ENCODE measurements at places on chromosomes 4 and X.

- no peak for DNase-seq
Observed at GRCh38 chr4:113272523-113272922, 223.1 kb downstream of the ANK2 start.

DNA sequence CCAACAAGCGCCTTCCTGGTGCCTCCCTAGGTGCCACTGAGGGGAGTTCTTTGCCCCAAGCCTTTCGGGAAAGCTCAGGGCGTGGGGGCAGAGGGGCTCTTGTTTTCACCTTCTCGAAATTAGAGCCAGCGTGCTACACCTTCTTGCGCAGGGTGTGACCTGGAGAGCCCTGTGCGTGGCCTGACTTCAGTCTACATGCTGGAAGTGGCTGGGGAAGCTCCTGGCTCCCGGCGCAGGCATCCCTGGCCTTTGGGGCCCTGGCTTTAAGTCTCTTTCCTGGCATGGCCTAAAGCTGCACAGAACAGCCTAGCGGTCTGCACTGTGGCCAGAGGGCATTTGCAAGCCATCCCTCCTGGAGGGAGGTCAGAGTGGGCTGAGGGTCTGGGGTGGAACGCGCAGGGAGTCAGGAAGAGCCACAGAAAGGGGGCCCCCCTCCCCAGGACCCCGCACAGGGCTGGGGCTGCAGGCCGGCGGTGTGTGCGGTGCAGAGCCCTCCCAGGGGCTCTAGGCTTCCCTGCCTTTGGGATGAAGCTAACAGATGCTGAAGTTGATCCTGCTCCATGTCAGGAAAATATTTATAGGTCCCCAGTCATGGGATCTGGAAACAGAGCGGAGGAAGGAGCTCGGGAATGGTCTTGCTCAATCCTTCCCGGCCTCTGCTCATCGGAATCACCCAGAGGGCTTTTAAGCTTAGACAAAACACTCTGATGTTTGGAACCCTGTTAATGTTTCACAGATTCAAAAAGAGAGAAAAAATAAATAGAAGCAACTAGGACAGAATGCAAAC is 781 bp upstream of the SPON2 start:
- no peak for DNase-seq

DNA sequence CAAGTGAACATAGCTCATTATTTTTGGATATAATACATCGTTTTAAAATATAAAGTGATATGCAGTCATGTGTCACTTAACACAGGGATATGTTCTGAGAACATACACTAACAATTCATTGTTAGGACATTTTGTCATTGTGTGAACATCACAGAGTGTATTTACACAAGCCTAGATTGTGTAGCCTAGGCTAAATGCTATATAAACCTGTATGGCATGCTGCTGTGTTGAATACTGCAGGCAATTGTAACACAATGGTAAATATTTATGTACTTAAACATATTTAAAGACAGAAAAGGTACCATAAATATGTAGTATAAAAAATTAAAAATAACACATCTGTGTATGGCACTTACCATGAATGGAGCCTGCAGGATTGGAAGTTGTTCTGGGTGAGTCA is 44.9 kb upstream of the GPRIN3 start:
- no peak for DNase-seq

DNA sequence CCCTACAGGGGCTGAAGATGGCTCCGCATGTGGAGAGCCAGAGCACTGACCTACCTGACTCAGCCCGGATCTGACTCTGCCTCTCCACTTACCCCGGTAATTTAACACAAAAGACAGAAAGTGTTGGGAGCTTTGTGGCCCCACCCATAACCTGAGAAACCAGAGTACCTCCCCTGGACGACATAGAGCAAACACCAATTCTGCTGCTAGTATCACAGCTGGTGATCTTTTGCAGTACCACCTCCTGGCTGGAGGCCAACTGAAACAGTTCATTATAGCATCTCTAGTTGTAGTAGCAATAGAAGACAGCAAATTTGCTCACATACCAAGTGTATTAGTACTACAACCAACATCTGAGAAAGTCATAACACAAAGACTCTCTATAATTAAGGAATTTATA is 443.9 kb downstream of the KLHL4 start:
- DNase-seq, result no peak

DNA sequence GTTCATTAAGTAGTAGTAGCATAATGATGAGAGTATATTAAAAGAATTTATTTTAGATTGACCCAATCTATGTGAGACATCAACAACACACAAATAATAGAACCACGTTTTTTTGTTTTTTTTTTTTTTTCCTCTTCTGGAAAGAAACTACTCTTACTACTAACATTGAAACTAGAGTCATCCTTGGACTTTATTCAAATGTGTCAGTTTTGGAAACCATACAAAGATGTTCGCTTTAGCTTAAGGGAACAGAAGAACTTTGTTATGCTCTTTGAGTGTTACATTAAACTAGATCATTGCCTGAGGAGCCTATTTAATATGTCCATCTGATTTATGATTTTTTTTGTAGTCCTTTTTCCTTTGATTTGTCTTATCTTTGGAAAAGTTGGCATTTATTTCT is 166.7 kb downstream of the RPA4 start:
- no peak for DNase-seq

- no peak for DNase-seq
Observed at GRCh38 chr4:159358226-159358625, 255.3 kb downstream of the RAPGEF2 start.

DNA sequence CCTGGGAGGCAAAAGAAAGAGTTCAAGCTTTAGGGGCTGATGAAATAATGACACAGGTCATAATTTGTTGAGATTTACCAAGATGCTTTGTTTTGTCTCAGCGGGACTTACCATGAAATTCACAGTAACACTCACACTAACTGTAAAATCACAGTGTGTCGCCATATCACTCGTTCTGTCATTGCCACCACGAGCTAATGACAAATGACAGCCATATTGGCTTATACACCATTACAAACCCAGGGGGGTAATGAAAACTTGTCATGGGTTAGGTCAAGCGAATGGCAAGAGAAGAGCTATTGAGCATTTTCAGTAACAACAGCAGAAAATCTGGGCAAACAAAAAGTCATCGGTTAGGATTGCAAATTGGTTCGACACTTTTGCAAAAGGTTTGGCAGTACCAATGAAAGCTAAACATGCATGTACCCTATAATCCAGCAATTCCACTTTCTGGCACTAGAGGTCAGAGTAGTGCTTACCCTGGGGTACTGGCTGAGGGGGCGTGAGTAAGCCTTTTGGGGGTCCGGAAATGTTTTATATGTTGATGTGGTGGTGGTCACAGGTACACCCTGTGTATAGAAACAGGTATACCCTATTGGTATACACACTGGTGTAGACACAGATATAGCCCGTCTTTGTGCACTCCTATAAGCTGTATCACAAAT is 83.9 kb upstream of the RAI2 start:
- DNase-seq, result no peak

DNA sequence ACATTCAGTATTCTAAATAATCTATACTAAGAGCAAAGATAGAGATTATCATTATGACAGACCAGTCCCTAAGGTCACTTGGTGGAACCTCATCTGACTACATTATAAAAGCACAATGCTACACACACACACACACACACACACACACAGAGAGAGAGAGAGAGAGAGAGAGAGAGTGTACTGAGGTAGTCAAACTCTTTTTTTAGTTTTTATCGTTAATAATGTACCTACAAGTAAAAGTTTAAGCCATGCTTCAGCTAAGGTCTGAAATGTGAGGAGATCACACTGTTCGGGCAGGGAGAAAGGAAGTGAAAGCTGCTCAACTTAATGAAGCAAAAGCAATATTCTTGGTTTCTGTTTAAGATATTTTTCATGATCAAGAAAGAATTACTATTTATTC is 75.8 kb upstream of the CCDC160 start:
- no peak for DNase-seq

DNA sequence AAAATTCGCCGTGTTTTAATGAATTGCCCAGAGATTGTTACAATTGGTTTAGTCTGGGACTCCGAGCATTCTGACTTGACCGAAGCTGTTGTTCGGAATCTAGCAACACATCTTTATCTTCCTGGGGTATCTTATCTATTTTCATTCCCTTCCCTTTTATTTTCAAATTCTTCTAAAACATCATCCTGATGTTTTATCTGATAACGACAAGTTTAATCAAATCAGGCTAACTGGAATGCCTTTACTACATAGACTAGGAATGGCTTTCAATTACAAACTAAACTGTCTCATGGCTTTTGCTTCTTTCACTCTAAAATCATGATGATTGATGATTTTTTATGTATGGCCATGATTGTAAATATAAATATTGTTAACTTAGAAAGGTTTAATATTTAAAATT is 48.0 kb downstream of the USP53 start:
- no peak for DNase-seq

DNA sequence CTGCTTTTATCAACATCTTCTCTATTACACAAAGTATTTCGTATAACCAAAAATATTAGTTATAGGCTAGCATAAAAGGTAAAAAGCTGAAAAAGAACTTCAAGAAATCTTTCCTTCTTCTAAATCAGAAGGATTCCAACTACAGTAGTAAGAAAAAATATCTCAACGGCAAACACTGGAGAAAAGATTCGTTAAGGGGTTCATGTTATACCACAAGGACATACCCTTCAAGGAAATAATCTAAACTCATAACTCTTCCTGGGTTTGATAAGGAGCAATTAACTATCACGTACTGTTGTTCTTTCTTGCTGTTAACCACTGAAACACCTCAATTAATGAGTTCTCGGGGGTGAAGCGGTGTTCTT is 1.5 kb downstream of the SMIM14 start:
- DNase-seq, result no peak

DNA sequence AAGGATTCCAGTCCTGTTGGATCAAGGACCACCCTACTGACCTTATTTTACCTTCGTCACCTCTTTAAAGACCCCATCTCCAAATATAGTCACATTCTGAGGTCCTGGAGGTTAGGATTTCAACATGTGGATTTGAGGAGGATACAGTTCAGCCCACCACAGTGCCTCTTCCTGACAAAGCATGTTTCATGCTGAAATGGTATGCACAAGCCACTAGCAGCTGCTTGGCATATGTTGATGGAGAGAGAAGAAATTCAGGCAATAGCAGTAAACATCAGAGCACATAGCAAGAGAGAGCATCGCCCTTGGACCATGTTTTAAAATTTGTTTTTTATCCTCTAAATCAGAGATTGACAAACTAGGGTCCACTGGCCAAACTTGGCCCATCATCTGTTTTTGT is 172.1 kb downstream of the PRKX start:
- no peak for DNase-seq

DNA sequence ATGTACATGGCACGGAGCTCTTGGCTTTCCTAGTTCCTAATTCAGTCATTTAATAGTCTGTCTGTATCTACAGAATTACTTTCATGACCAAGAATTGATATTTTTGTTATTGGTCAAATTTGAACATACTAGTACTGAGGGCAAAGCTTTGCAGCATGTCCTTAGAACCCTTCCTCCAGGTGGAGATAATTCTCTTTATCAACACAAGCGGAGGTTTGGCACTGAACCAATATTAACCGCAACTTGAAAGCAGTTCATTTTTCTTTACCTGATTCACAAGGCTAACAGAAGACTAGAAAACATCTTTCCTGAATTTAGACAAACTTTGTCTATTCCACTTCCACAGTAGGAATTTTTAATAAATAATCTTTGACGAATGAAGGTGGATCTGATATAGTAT is 73.8 kb downstream of the TACR3 start:
- DNase-seq, result no peak

DNA sequence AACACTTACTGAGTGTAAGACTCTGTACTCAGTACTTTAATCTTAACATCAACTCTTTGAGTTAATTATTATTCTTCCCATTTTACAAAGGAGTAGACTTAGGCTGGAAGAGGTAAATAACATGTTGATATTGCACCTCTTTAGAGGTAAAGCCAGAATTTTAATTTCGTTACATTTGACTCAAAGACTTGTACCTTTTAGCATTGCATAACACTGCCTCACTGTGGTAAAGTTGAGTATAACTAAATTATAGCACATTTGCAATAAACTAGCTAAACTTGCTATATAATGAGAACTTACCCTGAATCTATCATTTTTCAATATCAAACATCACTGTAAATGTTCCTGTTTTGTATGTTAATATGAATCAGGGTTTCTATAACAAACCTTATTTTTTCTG is 218.5 kb downstream of the PRR32 start:
- no peak for DNase-seq

GRCh38 chr4:157722146-157722545 is 450.7 kb downstream of the GASK1B start:
- DNase-seq, result no peak

GRCh38 chrX:108347800-108348199 is 90.4 kb downstream of the COL4A6 start:
- no peak for DNase-seq

DNA sequence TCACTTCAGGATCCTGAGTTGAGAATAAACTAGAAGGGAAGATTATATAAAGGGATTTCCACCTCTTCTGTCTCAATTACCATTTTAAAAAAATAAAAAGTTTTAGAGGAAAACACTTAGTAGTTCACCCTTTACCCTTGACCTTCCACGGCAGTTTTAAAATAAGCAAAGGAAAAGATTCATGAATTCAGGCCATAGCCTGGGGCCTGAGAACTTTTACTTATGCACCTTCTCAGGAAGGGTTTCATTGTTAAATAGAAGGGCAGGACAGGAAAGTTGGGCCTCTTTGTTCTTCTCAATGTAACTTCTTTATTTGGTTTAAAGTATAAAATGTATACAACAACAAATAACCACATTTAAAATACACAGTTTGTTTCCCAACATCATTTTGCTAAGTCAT is 54.9 kb downstream of the PKD2 start:
- no peak for DNase-seq

DNA sequence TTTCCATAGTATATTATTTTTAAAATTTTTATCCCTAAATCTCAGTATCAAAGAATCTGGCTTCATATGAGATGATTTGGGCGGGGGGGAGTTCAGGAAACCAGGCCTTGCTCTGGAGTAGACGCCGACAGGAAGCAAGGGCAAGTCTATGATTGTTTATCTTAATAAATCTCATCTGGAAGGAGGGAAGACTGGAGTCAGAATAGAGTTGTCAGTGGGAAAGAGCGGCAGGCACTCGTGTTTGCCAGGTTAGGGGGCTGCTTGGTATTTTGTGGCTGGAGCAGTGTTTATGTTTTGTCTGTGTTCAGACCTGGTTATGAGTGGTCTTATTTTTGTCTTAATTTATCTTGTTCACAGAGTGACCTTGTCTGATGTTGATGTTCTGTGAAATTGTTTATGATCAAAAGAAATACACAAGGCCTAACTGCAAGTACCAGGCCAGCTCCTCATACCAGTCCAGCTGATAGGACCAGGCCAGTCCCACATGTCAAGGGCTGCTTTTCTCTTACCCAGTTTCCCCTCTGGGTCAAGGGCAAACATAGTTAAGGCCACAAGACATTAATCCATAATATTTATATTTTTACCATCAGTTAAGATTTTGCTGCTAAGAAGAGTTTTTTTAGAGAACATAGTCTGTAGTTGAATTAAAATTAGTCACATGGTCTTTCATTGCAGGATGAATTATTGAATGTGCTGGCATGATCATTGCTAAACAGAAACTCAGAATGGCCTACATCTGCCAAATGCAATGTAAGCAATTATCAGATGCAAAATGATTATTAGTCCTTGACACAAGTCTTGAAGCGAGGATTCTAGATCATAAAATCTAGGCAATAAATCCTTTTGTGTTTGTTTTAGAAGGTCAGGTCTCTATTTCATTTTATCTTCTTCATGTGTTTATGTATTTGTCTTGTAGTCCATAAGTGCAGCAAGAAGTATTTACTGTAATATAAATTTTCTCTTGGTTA is 176.5 kb downstream of the GASK1B start:
- DNase-seq, result no peak
